ENCODE measurements at places on chromosomes 6 and 20. TPM values are rescaled to one million over a fixed set of nuclear protein-coding genes. Genes with fewer than 3 reads are reported as not detected.

Gene SLC17A1
- not detected for total RNA-seq

Gene PIM1
- 1.1 TPM for total RNA-seq

Gene FAM184A
- 4.1 TPM for total RNA-seq

Gene DEFB124
- total RNA-seq: not detected

Gene EDN1
- not detected for total RNA-seq

Gene PPIL4
- 21.3 TPM for total RNA-seq

Gene RNF146
- total RNA-seq: 22.3 TPM

Gene IRF4
- 76.9 TPM for total RNA-seq

Gene EEF1E1
- 80.9 TPM for total RNA-seq

Gene HMGCLL1
- total RNA-seq: not detected

Gene LINC00237
- not detected for total RNA-seq

DNA sequence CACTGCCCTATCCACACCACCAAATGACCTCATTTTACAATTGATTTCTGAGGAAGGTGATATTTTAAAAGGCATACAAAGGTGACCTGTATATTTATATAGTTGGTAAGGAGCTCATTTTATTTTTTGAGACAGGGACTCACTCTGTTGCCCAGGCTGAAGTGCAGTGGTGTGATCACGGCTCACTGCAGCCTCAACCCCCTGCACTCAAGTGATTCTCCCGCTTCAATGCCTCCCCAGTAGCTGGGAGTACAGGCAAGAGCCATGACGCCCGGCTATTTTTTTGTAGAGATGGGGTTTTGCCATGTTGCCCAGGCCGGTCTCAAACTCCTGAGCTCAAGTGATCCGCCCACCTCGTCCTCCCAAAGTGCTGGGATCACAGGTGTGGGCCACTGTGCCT lies 13.0 kb downstream of the NCOA5 start:
- DNase-seq: no peak

DNA sequence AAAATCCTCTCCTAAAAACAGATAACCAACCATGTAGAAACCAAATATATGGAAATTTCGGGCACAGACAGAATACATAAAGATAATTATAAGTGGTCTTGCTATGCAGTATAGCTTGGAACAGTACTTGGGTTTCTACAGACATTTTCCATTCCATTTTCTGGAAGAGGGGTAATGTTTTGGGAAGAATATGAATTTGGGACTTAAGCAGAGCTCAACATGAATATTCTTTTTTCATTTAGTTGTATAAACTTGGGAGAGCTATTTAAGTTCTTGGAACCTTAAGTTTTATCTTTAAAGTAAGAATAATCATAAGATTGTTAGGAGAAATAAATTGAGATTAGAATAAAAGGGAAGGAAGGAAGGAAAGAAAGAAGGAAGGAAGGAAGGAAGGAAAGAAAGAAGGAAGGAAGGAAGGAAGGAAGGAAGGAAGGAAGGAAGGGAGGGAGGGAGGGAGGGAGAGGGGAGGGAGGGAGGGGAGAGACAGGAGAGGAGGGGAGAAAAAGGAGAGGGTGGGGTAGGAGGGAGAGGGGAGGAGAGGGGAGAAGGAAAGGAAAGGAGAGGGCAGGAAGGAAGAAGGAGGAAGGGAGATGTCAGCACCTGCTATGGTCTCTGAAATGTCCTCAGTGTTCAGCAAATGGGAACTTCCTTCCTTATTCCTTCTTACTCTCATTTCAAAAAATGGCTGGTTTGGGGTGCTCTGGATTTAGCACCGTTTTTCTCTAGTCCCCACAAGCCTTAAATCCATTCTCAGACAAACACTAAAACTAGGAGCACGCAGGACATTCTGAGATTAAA lies 248.3 kb downstream of the LY86 start:
- DNase-seq: no peak

DNA sequence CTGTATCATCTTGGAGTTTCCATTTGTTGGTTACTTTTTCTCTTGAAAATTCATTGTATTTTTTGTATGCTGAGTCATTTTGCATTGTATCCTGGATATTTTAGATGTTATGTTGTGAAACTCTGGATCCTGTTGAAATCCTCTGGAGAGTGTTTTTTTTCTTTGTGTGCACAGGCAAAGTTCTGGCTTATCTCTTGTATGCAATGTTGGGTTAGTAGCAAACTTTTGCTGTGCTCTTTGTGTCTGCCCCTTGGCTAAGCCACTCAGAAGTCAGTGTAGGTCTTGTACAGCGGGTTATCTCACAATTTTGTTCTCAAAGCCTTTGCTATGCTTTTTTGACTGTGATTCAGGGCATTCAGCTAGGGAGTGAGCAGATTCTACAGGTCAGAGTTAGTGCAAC lies 29.1 kb upstream of the LMBRD1 start:
- DNase-seq: no peak

DNA sequence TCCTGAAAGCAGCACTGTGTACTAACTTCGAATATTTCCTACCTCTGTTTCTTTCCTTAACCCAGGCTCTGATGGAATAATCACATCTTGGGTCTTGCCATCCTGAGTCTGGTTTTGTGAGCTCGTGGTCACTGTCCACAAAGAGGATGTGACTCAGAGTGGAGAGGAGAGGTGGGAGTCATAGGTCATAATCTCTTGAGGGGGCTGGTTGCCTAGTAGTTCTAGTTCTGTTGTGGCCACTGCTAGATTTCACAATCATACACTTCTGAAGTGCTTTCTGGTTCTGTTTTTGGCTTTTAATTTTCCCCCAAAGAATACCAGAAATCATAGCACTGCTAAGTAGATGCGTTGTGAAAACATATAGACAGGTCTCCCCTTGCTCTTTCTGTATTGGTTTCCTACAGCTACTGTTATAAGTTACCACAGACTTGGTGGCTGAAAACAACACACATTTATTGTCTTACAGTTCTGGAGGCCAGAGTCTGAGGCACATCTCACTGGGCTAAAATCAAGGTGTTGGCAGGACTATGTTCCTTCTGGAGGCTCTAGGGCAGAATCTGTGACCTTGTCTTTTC lies 102.8 kb downstream of the NRSN1 start:
- peak; percentile 28 for DNase-seq

GRCh38 chr20:24762371-24762770 lies 186.7 kb upstream of the CST7 start:
- DNase-seq: no peak

- DNase-seq: peak; percentile 98
These were observed at the start of the genes CAGE1 and RIOK1 for GRCh38 chr6:7389451-7390225. Gene CAGE1, minus strand, starts transcription at chr6:7389742. Its CDS starts 2,569 bp downstream, at chr6:7387173. Gene RIOK1, plus strand, starts transcription at chr6:7389808. Its CDS starts 195 bp downstream, at chr6:7390003.

DNA sequence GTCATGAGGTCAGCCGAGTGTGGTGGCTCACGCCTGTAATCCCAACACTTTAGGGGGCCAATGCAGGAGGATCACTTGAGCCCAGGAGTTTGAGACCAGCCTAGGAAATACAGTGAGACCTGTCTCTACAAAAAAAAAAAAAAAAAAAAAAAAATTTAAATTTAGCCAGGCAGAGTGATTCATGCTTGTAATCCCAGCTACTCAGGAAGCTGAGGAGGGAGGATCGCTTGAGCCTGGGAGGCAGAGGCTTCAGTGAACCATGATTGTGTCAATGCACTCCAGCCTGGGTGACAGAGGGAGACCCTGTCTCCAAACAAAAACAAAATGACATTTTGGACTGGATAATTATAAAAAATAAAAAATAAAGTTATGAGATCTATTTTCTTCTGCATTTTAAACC lies 56.2 kb downstream of the ADGRF1 start:
- no peak for DNase-seq

- DNase-seq: peak; percentile 38
These were observed 18.1 kb downstream of the TFAP2A start for GRCh38 chr6:10396785-10397184.

DNA sequence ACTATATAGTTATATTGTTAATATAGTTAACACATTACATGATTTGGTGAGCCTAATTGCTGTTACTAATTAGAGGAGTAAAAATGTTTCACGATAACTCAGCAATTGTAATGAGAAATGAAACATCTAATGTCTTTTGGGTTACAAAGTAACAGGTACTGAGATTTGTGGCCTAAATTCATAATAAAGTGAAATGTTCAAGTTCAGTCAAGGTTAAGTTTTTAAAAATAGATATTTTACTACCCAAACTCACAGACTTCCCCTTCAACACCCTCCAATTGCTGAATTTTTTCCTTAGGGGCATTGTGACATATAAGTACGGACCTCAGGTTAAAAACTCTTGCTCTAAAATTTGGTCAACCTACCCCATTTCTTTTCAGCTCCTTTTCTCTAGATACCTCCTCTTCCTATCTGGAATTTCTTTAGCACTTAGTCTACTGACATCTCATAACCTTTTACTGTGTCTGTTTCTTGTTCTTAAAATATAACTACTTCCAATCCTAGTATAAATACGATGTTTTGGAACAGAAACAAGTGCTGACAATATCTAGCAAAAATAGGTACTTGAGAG lies 112.3 kb upstream of the PRSS16 start:
- DNase-seq: no peak

DNA sequence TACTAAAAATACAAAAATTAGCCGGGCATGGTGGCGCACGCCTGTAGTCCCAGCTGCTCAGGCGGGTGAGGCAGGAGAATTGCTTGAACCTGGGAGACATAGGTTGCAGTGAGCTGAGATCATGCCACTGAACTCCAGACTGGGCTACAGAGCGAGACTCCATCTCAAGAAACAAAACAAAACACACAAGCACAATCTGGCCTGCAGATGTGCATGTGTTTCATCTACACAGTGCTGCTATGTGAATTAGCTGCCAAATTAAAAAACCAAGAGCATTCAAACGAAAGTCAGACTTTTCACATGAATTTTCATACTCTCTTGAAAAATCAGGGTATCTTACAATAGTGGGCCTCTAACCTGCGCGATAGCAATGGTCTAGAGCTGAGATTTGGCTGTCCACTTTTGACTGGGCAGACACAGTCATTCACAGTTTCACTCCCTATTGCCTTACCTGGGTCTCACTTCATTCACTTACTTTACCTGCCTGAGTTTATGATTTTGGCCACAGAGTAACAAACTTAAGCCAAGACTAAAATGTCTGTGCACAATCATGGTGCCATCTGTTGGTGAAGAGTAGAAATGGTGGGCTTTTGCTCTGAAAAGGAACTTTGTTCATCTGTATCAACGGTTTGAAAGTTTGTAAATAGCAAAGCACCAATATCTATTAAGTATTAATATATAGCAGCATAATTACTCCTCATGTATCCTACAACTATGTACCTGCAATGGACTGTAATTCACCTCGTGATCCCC lies 138.5 kb upstream of the UST start:
- peak; percentile 54 for DNase-seq

DNA sequence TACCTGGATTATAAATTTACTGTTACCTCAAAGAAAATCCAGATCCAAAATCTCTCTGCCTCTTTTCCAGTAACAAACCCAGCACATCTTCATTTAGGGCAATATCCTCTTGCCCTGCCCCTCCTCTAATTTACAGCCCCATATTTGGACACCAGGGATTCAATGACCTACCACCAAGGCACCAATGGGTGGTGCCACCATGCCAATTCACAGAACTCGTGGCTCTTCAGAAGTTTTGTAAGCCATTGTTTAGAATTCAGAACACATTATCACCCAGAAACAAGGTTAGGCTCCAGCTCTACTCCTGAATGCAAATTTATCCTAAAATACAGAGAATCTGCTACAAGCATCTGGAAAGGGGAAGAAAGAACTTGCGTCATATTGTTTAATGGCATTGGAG lies 67.8 kb upstream of the SASH1 start:
- DNase-seq: peak; percentile 34

DNA sequence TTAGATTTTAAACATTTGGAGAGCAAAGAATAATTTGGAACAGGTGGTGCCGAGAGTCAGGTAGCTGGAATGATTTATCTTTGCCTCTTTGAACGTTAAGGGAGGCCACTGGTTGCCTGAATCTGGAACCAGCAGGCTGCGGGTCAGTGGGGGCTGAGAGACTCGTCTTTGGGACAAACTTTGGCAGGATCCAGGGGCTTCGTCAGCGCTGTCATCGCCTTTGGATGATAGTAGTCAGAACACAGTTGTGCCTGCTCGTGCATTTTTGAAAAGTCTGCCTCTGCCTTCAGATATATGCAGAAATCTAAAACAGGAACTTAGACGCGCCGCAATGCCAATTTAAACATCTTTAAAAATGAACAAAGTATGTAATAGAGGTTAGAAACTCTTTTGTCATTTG lies 5.0 kb downstream of the EYA2 start:
- no peak for DNase-seq

- no peak for DNase-seq
These were observed 279.4 kb downstream of the RFPL4B start for GRCh38 chr6:112626468-112627082.

DNA sequence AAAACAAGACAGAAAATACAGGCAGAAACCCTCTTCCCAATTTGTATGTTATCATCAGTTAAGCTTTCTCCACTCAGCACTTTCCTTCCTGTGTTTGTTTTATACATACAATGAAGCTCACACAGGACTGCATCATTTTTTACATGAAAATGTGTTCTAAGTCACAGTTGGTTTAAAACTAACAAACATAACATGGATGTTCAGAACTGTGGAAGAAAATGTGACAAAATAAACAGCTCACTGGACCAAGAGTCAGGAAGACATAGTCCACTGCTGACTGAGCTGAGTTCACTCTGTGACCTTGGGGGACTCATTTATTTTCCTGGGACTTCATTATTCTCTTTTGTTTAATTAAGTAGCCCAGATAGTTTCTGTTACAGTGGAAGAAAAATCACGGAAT lies 331.5 kb downstream of the SYNE1 start:
- DNase-seq: no peak

GRCh38 chr6:147080225-147080624 lies 124.0 kb upstream of the STXBP5 start:
- DNase-seq: no peak

GRCh38 chr6:34964564-34964963 lies 75.5 kb downstream of the ANKS1A start:
- no peak for DNase-seq

GRCh38 chr6:28896505-28897368 lies 27.0 kb downstream of the TRIM27 start:
- peak; percentile 61 for DNase-seq

DNA sequence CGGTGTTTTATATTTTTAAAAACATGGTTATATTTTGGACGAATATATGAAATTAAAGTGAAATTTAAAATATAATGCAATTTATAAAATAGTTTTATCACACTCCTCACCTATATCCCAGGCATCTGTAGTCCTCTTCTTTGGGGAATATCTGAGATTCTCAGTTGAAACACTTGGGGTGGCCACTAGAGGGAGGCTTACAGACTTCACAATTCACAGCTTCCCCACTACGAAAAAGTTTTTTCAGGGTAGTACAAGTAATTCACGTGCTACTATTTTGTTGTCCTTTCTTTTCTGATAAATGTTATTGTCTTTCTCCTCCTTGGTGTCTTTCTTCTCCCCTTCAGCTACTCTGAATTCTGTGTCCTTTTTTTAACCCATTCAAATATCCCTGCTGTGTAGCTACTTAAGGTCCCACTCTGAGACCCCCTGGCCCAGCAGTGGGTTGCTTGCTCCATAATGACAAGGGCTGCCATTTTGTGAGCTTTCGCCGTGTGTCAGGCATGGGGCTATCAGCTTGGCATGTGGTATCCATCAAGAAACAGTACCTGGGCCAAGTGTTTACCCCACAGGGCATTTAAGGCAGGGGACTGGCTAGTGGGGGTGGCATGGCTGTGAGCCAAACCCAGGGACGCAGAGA lies 43.6 kb upstream of the PHACTR3 start:
- peak; percentile 62 for DNase-seq

- no peak for DNase-seq
These were observed 246.6 kb upstream of the BTBD3 start for GRCh38 chr20:11671015-11671511.

- DNase-seq: no peak
These were observed 20.4 kb upstream of the MAP3K4 start for GRCh38 chr6:160971171-160971570.

All from SK-MEL-5 (cell line).